ENCODE measurements at places on chromosomes 2 and 18. TPM values are rescaled to one million over a fixed set of nuclear protein-coding genes. Genes with fewer than 3 reads are reported as not detected.

DNA sequence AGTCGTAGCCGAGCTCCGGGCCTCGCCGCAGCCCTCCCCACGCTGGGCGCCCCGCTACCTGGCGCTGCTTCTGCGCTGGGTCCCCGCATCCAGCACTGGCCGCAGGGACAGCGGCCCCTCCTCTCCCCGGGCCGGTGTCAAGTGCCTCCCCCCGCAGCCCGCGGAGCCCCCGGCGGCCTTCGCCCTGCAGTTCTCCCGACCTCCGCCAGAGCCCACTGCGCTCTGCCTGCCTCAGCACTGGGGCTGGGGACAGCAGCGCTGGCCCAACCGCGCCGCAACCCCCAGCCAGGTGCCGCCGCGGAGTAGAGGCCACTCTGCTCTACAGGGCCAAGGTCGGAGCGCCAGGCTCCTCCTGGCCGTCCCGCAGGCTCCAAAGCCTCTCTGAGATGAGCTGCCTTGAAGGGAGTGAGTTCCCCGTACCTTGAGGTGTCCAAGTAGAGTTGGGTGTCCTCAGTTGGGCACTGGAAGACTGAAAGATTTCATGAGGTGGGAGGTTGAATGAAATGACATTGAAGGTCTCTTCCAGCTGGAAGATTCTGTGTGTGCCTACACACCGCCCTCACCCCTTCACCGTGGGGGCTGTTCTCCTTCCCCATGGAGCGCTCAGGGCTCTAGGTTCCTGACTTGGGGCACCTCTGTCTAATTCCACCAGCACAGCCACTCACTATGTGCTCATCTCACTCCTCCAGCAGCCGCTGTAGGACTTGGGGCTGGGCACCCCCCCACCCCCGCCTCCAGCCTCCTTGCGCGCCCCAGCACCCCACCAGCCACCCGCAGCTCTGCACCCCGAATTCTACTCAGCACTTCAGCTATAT, 854 bp upstream of the DNMT3A start:
- H3K4me3 ChIP-seq: peak overlapping the region; percentile 51
- H3K27ac ChIP-seq: no peak overlapping the region
- no peaks in the 10 kb centered on the region for H3K36me3 ChIP-seq
- peaks cover 5% of the 10 kb centered on the region for H3K4me1 ChIP-seq
- H3K27me3 ChIP-seq: no peaks in the 10 kb centered on the region

DNA sequence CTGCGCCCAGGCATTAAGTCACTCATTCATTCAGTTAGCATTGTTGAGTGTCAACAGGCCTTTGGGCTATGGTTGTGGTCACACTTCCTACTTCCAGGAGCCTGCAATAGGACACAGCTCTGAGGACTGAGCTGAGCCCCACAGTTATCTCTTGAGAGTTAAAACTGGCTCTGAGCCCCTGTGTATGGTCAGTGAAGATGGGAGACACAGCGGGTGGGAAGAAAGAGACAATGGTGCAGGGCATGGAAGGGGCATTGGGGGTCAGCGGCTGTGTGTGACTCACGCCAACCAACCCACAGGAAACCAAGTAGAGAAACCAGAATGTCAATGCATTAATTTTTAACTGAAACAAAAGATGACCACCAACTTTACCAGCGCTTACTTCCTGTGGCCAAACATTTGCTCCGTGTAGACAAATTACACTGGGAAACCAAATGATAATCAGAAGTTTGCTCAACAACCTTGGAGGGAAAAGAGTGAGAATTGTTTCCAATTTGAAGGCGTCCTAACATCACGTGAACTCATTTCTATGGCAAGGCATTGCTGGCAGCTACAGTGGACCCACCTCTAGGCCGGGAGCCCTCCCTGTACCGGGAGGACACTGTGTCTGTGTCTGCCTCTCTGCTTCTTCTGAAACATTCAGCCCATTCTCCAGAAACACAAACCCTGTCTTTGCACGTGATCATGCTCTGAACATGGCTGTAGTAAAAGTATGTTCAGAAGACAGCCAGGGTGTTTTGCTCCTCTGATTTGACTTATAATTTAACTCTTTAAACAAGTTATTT, 212.0 kb upstream of the ID2 start:
- no peak for DNase-seq
- H3K4me1 ChIP-seq: no peaks in the 10 kb centered on the region
- no peaks in the 10 kb centered on the region for H3K27me3 ChIP-seq
- no peak overlapping the region for H3K4me3 ChIP-seq

DNA sequence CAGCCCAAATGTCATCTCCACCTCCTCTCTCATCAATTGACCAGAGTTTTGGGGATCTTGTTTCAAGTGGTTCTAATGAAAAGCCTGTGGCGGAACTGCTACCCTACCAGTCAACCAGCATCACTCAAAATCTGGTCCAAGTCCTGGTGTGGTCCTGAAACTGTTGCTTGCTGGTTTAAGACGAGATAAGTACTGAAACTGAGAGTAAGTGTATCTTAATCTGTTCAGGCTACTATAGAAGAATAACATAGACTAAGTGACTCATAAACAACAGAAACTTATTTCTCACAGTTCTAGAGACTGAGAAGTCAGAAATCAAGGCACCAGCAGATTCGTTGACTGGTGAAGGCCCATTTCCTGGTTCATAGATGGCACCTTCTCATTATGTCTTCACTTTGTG, 879 bp upstream of the GALNT5 start:
- no peak overlapping the region for H3K4me3 ChIP-seq
- no peak overlapping the region for H3K27ac ChIP-seq
- H3K27me3 ChIP-seq: no peaks in the 10 kb centered on the region
- DNase-seq: peak; percentile 23
- peaks cover 19% of the 10 kb centered on the region for H3K4me1 ChIP-seq
- no peaks in the 10 kb centered on the region for H3K36me3 ChIP-seq

CIB4 gene
- polyA plus RNA-seq: not detected

NAT8 gene
- polyA plus RNA-seq: not detected

AQP12A gene
- not detected for polyA plus RNA-seq

IL36B gene
- not detected for polyA plus RNA-seq

GRCh38 chr2:112055730-112056625, 909 bp downstream of the TMEM87B start:
- peak; percentile 95 for DNase-seq
- peaks cover 9% of the 10 kb centered on the region for H3K4me1 ChIP-seq
- H3K4me3 ChIP-seq: peak overlapping the region; percentile 86
- no peaks in the 10 kb centered on the region for H3K27me3 ChIP-seq
- H3K27ac ChIP-seq: peak overlapping the region; percentile 91
- peaks cover 1% of the 10 kb centered on the region for H3K36me3 ChIP-seq

DNA sequence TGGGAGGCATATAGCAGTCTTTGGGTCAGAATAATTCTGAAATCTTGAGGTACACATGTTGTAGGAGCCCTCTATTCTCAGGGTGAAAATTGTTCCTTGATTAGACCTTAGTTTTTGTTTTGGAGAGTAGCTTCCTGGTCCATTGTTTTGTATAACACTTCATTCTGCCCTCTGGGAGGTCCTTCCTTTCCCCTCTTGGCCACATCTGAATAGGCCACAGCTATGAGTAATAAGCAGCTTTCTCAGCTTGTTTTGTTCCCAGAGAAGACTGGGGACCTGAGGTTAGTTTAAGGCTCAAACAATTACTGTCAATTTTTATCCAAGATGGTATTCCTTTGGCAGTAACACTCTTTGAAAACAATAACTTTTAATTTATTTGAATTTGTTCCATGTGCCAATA, 72.6 kb upstream of the NOL4 start:
- H3K4me1 ChIP-seq: no peaks in the 10 kb centered on the region
- no peaks in the 10 kb centered on the region for H3K27me3 ChIP-seq
- no peak for DNase-seq
- H3K4me3 ChIP-seq: no peak overlapping the region
- H3K27ac ChIP-seq: no peak overlapping the region

GRCh38 chr18:48816554-48816953, 134.2 kb downstream of the SMAD7 start:
- no peak for DNase-seq
- H3K4me1 ChIP-seq: no peaks in the 10 kb centered on the region

GRCh38 chr2:152200101-152200500, 24.5 kb upstream of the STAM2 start:
- no peak overlapping the region for H3K4me3 ChIP-seq
- no peaks in the 10 kb centered on the region for H3K27me3 ChIP-seq
- H3K27ac ChIP-seq: peak overlapping the region; percentile 71
- H3K4me1 ChIP-seq: peaks cover 3% of the 10 kb centered on the region
- peak; percentile 26 for DNase-seq
- H3K36me3 ChIP-seq: no peaks in the 10 kb centered on the region

DNA sequence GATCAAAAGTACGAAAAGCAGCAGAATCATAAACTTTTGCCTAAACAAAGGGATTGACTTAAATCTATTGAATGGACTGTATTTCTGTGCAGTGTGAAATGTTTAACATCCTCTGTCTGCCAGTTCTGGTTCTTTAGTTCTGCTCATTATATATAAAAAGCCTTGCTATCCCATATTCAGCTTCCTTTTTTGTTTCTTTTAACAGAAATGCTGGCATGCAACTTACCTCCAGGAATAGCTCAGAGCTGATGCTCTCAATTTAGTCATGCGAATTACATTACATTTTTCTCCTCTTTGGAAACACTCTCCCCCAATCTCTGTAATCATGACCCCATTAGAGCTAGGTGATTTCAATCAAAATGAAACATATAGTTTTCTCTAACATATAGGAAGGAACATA, 73.6 kb downstream of the SPHKAP start:
- H3K4me3 ChIP-seq: no peak overlapping the region
- H3K36me3 ChIP-seq: no peaks in the 10 kb centered on the region
- H3K27ac ChIP-seq: no peak overlapping the region
- DNase-seq: no peak
- no peaks in the 10 kb centered on the region for H3K4me1 ChIP-seq

- H3K4me1 ChIP-seq: peaks cover 2% of the 10 kb centered on the region
- no peak overlapping the region for H3K27ac ChIP-seq
- H3K27me3 ChIP-seq: peaks cover 67% of the 10 kb centered on the region
- no peak overlapping the region for H3K4me3 ChIP-seq
- no peak for DNase-seq
Observed at GRCh38 chr2:27261241-27261925, 1.5 kb downstream of the SLC30A3 start.

DNA sequence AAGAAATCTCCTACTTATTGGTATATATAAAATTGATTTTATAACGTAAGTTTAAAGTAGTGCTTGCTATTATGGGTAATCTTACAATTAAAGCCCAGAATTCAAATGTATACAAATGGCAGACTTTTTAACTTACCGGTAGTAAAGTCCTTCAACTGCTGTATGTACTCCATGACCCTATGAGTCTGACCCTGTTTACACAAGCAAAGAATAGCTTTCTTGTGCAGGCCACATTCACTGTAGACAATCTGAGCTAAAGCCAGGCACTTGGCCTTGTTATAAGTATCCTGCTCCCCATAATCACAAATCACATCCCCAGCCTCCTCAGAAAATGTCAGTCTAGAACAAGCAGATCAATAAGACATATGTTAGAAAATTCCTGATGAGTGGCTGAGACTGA, 51.7 kb downstream of the CLHC1 start:
- H3K4me1 ChIP-seq: no peaks in the 10 kb centered on the region
- no peaks in the 10 kb centered on the region for H3K27me3 ChIP-seq
- H3K27ac ChIP-seq: no peak overlapping the region
- H3K4me3 ChIP-seq: no peak overlapping the region
- DNase-seq: no peak
- no peaks in the 10 kb centered on the region for H3K36me3 ChIP-seq
